ENCODE measurements at places on chromosomes 4 and X.

- DNase-seq: no peak
These were observed 1030.1 kb downstream of the FSTL5 start for GRCh38 chr4:161133586-161134276.

DNA sequence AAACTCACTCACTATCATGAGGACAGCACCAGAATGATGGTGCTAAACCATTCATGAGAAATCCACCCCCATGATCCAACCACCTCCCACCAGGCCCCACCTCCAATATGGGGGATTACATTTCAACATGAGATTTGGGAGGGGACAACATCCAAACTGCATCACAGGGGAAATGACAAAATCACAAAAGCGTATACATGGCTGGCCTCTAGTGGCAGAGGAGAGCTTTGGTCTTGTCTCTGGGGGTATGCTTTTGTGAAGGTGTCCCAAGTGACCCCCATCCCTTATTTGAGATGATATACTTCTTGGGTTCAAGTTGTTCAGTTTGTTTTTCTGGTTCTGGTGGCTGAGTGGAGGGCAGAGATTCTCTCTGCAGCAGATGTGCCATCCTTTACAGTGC is 8.5 kb upstream of the SETD7 start:
- DNase-seq: no peak

GRCh38 chr4:15341733-15342300 is 86.0 kb upstream of the C1QTNF7 start:
- DNase-seq: no peak

GRCh38 chr4:168631241-168632162 is 134.7 kb downstream of the PALLD start:
- peak; percentile 90 for DNase-seq

GRCh38 chrX:115330498-115331168 is 41.1 kb downstream of the LUZP4 start:
- peak; percentile 57 for DNase-seq

DNA sequence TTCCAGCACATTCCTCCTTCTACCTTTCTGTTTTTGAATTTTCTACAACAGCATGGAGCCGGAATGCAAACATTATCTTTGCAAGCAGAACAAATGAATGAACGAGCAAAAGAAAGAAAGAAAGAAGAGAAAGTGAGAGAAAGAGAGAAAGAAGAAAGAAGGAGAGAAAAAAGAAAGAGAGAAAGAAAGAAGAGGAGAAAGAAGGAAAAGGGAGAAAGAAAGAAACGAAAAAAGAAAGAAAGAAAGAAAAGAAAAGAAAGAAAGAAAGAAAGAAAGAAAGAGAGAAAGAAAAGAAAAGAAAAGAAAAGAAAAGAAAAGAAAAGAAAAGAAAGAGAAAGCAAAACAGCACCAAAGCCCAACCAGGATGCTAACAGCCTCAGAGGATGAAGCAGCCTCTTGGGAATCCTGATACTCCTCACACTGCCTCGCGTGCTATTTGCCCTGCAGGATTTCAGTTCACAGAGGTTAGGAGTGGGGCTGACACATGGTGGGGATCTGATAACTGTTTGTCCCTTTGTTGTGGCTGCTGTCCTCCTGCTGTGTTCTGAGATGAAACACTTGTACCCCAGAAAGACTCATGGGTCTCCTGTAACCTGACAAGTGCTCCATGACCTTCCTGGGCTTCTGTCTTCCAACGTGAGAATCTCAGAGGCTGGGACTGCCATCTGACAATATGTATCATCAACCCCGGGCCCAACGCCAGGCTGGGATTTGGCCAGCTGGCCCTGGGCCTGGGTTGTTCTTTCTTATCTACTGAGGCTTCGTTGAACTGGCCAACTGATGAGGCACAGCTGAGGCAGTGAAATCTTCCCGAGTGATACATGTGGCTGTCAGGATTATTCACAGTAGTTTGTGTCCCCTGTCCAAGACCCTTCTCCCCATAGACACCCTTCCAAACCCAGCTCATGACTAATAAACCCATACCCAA is 61.0 kb downstream of the SEPSECS start:
- peak; percentile 82 for DNase-seq

DNA sequence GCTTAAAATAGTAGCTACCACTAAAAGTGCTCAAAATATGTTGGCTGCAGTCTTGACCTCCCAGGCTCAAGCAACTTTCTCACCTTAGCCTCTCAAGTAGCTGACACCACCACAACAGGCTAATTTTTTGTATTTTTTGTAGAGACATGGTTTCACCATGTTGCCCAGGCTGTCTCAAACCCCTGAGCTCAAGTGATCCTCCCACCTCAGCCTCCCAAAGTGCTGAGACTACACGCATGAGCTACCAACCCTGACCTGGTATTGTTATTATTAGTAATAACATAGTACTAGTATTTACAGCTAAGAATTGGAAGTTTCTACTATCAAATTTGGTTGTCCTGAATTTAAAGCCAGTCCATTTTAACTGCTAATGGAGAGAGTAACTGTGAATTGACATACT is 18.0 kb downstream of the STAP1 start:
- DNase-seq: no peak

- no peak for DNase-seq
These were observed 55.3 kb downstream of the MBNL3 start for GRCh38 chrX:132433551-132433950.

- no peak for DNase-seq
These were observed 552.7 kb upstream of the SLIT2 start for GRCh38 chr4:19698961-19699360.

DNA sequence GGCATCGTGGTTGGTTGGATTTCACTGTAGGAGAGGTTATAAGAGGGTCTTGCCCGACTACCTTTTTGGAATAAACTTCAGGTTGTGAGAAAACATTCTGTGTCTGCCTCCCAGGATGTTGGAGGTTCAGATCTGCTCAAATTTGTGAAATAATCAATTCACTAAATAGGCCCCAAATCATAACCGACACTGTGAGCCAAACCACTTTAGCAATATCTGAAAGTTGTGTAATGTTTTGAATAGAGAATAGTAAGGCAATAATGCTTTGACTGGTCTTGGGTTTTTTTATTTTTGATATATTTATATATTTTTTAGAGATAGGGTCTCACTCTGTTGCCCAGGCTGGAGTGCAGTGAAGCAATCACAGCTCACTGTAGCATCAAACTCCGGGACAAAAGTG is 131.2 kb downstream of the GLRA3 start:
- DNase-seq: no peak

DNA sequence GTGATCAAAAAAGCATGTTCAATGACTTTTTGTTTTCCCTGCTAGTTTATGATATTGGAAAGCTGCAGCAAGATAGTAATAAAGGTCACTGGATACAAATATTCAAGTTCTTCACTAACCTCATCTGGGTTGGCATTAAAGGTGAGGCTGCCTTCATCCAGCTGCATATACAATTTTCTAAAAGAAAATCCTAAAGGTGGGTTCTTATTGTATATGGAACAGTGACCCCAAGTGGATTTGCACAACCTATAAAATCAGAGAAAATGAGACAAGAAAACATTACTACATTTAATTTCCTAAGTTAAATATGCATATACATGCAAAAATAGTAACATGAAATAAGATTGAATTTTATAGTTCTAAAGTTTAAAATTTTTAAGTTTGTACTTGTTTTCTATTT is 23.9 kb downstream of the FBXO8 start:
- no peak for DNase-seq

GRCh38 chr4:134365852-134366251 is 164.3 kb upstream of the PABPC4L start:
- no peak for DNase-seq

- no peak for DNase-seq
These were observed 177.4 kb upstream of the SCML1 start for GRCh38 chrX:17559728-17560379.

DNA sequence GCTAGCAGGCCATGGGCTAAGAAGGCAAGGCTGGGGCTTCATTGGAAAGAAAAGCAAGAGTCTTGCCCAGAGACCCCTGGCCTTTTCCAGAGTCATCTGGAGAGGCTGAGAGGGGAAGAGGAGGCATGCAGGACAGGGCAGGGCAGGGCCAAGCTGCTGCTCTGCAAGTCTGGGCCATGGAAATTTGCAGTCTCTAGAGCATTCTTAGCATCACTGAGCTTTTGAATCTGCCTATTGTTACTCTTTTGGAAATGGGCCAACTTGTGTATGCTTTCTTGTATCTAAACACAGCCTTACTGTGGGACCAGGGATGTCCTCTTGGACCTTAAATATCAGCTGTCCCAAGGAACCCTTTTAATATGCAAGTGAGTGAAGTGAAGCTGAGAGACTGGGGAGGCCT is 560.5 kb downstream of the MID1IP1 start:
- DNase-seq: no peak
